NCI-H2029 (cell line): ENCODE measurements at places on chromosomes 7 and 10.

DNA sequence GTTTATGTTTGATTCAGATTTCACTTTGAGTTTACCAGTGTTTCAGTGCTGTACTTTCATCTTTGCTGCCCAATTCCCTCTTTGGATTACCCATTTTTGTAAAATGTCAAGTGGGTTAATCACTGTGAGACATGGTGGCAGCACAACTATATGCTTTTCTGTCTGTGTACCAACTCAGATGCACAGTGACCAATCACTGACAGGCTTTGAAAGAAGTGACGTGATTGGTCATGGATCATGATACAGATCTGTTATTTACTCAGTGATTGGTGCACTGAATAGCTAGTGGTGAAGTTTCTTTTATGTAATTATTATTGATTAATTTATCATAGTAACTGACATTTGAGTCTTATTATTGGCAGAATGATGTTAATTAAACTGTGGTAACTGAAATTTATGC lies 126.9 kb downstream of the SDK1 start:
- DNase-seq = no peak

- no peak for DNase-seq
Measured at GRCh38 chr7:90661290-90662151, 65.4 kb downstream of the CDK14 start.

GRCh38 chr10:77461636-77462296 lies 175.8 kb downstream of the KCNMA1 start:
- DNase-seq = no peak

GRCh38 chr10:119412244-119413092 lies 130.1 kb downstream of the RGS10 start:
- DNase-seq = no peak

- no peak for DNase-seq
Measured at GRCh38 chr10:126687121-126687606, 16.7 kb upstream of the C10orf90 start.

- DNase-seq = no peak
Measured at GRCh38 chr10:111356571-111356970, 279.7 kb downstream of the ADRA2A start.

DNA sequence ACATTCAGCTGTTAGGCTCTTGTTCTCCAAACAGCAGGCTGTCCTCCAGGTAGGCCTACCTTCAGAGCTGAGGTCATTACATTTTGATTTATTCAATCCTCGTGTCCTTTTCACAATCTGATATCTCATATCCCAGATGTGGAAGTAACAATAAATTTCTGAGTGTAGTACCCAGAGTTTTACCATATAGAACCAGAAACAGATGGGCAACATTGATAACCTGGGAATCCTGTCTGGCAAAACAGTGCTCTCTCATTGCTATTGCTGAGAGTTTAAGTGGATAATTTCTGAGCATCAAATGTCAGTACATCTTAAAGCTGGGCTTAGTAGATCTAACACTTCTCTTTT lies 1007.8 kb downstream of the REEP3 start:
- no peak for DNase-seq

DNA sequence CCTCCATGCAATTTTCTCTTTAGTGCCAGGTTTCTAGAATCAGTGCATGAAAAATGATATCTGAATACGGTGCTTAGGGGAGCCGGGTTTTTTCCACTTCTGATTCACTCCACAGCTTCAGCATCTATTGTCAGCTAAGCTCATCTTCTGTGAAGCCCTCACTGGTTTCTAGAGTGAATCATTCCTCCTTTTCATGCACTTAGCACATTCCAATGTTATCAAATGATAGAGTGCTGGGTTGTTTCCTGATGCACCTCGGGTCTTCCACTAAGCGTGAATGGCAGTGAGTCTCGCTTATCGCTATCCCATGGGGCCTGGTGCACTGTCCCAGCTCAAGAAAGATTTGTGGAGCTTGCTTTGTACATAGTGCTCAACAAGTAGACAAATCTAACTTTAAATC lies 170.9 kb upstream of the RHEB start:
- DNase-seq = no peak

GRCh38 chr7:36301914-36302771 lies 87.5 kb upstream of the ANLN start:
- DNase-seq = no peak
